ENCODE measurements at places on chromosomes 5 and 9.

- no peak for DNase-seq
These were observed 984.4 kb upstream of the WWC1 start for GRCh38 chr5:167307042-167307441.

DNA sequence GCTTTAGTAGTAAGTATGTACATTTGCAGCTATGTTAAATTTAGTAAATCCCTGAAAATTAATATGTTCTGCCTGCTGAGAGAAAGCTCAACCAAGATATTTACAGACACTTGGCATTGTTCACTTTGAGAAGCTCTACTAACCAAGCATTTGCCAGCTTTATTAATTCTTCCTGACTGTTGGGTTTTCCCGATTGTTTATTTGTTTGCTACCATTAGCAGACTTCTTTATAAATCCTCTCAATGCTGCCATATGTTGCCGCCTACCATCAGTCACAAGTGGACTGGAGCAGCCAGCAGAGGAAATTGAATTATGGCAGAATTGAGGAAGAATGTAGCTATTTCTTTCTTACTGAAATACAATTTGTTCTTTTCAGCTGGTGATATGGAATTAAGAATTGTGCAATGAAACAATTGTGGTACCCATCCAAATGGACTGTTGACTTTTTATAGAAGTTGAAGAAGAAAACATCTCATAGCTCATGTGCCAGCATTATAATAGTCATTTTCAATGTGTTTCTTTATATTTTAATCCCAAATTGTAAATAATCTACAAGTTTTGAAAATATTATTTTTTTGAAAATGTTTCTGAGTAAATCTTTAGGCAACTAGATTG, 588.7 kb upstream of the CDH6 start:
- no peak for DNase-seq

DNA sequence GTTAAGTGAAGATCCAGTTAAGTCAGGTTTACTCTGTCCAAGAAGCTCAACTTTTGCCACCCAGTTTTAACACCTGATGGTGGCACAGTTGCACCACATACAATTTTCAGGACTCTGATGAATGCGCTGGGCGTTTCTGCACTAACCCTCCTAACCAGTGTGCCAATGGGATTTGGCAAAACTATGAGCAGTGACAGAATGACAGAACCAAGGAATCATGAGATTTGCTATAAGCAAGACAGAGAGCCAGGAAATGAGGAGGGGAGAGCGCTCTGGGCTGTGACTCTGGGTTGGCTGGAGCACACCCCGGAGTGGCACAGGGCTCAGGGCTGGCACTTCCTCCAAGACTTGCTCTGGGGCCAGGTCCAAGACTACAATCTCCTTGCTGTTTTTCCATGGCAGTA, 84.1 kb downstream of the SH3PXD2B start:
- DNase-seq = no peak

- DNase-seq = no peak
These were observed 249.1 kb downstream of the ENC1 start for GRCh38 chr5:74391410-74391809.

GRCh38 chr9:115353681-115354080, 235.7 kb upstream of the TNC start:
- no peak for DNase-seq

- no peak for DNase-seq
These were observed 228.3 kb downstream of the CACNA1B start for GRCh38 chr9:138105561-138106505.

DNA sequence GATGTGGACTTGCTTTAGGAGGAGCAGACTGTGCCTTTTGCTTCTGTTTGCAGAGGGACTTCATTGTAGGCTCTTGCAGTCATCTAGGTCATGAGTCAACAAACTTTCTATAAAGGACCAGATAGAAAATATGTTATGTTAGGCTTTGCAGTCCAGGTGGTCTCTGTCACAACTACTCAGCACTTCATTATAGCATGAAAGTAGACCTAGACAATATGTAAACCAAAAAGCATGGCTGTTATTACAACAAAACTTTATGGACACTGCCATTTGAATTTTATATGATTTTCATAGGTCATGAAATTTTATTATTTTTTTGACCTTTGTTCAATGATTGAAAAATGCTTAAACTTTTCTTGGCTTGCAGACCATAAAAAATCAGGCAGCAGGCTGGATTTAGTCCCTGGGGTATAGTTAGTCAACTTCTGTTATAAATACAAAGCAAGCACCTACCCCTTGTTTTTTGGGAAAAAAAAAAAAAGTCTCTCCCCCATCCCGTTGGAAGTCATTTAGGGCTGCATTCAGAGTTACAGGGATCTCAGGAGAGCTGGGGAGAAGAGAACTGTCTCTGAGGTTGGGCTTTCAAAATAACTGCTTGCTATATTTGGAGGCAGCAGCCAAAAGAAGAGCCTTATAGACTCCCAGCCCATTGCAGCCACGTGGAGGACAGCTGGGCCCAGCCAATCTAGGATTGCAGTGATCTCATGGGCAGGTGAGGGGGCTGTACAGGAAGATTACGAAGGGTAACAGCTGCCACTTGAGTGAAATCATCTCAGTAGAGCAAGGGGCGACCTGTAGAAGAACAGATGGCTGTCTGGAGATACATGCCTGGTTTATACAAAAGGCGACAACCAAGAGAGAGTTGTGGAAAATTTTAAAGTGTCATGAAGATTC, 136.6 kb upstream of the TNC start:
- DNase-seq = no peak

- DNase-seq = no peak
These were observed 169.3 kb downstream of the FANCC start for GRCh38 chr9:95148208-95148520.

GRCh38 chr9:71895955-71896354, 15.0 kb downstream of the ABHD17B start:
- DNase-seq = no peak

- peak; percentile 12 for DNase-seq
These were observed 21.9 kb upstream of the VDAC1 start for GRCh38 chr5:134026521-134027287.

DNA sequence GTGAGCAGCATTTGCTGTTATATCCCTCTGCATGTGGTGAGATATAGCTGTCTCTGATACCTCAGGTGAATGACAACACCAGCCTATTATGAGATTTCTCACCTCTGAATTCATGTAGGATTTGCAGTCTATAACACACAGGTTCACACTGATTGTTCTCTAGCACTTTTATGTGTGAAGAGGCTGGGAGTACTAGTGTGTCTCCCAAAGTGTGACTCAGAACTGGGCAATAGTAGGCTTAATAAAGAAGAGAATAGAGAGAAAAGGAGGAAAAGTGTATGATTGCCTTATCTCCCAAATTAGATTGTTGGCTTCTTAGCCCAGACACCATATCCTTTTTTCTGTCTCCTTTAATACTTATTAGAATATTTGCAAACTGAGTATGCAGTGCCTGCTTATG, 232.0 kb downstream of the PJA2 start:
- DNase-seq = no peak

DNA sequence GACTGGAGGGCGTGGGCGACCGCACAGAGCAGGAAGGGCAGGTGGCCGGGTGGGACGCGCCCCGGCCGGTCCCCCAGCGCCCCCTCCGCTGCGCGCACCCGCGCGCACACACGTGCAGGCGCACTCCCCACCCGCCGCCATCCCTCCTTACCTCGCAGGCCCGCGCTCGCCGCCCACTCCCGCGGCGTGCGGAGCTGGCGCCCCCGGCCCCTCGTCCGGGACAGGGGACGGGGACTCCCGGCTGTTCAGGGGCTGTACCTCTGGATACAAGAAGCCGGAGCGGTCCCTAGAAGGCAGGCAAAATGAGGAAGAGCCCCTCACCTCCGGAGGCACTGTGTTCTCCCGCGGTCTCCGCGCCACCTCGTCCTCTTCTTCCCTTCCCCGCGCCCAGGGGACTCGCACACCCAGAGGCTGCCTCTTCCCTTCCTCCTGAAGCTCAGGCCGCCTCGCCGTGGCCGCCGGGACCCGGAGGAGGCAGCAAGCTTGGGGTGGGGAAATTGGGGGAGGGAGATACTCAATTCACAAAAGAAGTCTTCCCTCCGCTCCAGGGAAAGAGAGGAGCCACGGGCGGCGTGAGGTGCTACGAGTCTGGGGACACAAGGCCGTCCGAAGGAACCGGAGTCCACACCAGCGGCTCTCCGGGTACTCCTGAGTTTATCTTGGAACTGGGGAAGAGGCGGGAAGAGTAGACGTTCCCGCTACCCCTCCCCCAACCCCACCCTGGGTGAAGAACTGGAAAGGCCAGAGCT, 1.4 kb upstream of the GABRB2 start:
- DNase-seq = no peak

DNA sequence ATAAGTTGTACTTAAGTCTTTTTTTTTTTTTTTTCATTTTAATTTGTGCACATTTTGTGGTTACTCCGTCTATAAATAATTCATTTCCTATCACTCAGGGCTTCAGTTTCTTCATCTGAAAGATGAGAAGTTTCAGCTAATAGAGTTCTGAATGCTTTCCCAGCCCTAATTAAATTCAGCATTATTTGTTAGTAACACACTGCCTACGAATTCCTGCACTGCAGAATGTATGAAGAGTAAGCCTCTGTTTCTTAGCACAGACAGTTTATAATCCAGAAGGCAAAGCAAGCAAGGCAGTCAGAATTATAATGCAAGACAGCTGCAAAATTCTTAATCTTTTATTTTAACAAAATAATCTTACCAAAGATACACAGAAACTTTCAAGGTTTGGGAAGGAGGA, 138.0 kb upstream of the GHR start:
- DNase-seq = no peak

DNA sequence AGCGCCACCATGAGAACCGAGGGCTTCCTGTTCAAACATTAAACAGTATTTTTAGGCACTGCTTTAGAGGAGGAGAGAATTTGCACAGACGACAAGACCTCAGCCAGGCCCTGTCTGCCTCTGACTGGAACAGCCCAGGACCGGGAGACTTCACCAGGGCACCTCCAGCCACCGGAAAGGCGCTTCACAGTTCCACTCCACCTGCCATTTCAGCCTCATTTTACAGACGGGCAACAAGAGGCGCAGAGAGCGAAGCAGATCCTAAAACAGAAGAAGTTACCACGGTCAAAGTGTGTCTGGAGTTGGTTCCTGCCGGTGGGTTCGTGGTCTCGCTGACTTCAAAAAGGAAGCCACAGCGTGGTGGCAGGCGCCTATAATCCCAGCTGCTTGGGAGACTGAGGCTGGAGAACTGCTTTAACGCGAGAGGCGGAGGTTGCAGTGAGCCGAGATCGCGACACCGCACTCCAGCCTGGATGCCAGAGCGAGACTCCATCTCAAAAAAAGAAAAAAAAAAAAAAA, 28.4 kb downstream of the COL23A1 start:
- no peak for DNase-seq

DNA sequence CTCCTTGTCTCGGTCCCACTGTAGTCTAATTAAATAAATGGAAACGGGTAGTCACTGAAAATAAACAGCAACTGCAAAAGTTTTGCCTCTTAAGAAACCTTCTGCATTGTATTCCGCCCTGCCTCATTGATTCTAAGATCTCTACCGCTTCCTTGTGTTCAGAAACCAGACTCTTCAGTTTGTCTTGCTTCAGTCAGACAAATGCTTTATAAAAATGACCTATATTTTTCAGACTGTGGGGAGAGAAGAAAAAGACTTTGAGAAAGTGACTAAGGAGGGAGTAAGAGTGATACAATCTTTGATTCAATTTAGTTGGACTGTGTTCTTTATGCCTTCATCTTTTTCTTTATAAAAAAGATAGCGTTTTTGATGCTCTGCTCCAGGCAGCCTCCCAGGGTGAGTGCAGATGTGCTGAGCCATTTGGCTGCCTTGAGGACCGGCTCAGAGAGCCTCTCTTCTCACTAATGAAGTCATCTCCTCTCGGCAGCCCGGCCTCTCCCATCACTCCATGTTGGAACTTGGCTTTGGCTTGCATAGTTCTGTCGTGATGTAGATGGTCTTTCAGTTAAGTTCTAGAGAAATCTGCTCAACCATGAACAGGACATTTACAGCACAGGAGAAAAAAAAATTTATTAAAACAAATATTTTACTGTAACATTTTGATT, 4.0 kb upstream of the VCAN start:
- DNase-seq = no peak

- no peak for DNase-seq
These were observed 33.9 kb upstream of the GLIS3 start for GRCh38 chr9:4333787-4334186.

- DNase-seq = no peak
These were observed 66.7 kb downstream of the DAB2IP start for GRCh38 chr9:121718084-121718483.

- no peak for DNase-seq
These were observed 49.3 kb downstream of the RASGEF1C start for GRCh38 chr5:180159756-180160155.

DNA sequence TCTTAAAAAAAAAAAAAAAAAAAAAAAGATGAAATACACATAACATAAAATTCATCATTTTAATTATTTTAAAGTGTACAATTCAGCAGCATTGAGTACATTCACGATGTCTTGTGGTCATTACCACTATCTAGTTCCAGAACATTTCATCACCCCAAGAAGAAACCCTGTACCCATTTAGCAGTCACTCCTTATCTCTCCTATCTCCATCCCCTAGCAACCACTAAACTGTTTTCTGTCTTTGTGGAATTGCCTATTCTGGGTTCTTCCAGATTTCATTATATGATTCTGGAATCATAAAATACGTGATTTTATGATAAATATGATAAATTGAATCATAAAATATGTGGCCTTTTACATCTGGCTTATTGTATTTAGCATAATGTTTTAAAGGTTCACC, 8.9 kb upstream of the HMCN2 start:
- DNase-seq = no peak

GRCh38 chr5:66841264-66841663, 245.1 kb downstream of the MAST4 start:
- DNase-seq = no peak

DNA sequence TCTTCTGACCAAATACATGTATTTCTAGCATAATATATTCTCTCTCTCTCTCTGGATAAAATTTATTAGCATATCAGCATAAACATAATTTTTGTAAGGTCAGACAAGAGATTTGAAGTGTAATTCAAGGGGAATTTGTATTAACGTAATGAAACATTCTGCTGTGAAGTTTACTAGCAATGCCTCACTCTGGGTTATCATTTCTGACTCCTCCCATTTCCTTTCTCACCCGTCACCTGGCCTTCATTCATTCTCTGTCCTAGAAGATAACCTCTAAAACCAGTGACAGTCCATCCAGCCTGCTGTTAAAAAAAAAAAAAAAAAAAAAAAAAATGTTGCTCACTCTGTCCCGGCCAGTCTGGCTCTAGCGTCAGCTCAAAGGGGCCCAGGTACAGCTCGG, 27.1 kb downstream of the GRAMD2B start:
- no peak for DNase-seq

- DNase-seq = no peak
These were observed 92.1 kb downstream of the TMEM167A start for GRCh38 chr5:82984786-82985735.

DNA sequence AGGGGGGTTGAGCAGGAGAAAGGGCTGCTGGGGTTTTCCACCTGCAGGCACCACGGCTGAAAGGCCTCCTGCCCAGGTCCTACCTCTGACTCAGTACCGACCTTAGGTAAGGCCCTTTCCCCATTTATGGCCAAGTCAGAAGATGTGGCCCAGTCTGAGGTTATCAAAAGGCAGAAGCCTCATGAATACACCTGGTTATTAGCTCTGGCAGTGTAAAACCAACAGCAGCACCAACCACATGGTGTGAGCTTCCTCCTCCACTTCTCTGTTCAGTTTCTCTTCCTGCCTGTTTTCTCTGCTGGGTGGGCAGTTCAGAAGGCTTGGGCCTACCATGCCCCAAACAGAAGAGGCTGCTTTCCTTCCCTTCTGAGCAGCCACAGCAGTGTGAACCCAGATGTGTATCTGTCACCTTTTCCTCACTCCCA, 86.9 kb downstream of the UGCG start:
- DNase-seq = no peak

- DNase-seq = no peak
These were observed 184.6 kb upstream of the DMAC1 start for GRCh38 chr9:7984203-7984602.

Data from activated CD8-positive, alpha-beta memory T cell treated with anti-CD3 and anti-CD28 coated beads for 4 hours (primary cell).